ENCODE measurements at places on chromosomes 2 and 18. TPM values are rescaled to one million over a fixed set of nuclear protein-coding genes. Genes with fewer than 3 reads are reported as not detected.

FOXD4L1 gene
- total RNA-seq, result 0.27 TPM

PIAS2 gene
- total RNA-seq, result 15.9 TPM

UGT1A4 gene
- not detected for total RNA-seq

ELAC1 gene
- total RNA-seq, result 5.9 TPM

CTAGE1 gene
- total RNA-seq, result not detected

SEH1L gene
- 36.4 TPM for total RNA-seq

ADNP2 gene
- total RNA-seq, result 18.0 TPM

IL1A gene
- total RNA-seq, result under 0.01 TPM

SMAD2 gene
- total RNA-seq, result 13.5 TPM

LIMS1 gene
- 198 TPM for total RNA-seq

ERBB4 gene
- not detected for total RNA-seq

AAMP gene
- 121 TPM for total RNA-seq

DNA sequence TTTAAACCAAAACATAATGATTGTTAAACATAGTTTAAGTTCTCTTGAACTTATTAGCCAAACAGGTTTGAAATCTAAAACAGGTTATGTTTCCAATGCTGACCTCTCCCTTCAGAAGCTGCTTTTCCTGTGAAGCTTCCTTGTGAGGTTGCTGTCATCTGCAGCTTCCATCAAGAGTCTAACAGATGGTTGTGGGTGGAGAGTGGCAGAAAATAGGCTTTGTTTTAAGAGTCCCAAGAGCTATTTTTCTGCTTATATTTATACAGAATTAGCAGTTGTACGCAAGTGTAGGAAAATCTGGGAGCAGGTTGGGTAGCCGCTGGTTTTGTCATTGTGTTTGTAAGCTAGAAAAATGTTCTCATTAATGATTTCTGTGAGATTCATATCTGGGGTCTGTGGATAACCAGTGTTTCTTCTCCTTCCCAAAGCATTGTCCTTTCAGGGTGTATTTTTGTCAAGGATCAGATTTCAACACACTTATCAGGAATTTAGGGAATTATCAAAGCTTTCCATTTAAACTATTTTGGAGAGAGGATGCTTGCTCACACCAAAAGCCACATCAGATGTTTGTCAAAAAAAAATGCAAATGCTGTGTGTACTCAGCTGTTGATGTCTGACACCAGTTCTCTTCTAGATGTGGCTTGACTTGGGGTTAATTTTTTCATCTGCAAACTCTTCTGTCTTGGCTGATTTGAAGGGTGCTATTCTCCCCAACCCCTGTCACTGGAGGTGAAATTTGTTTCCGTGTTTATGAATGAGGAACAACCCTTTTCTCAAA is 78.1 kb upstream of the KIF5C start:
- no peak for DNase-seq

GRCh38 chr2:88234760-88235159 is 64.6 kb downstream of the THNSL2 start:
- DNase-seq, result no peak

- no peak for DNase-seq
These were observed 20.9 kb upstream of the LMAN1 start for GRCh38 chr18:59379772-59380522.

DNA sequence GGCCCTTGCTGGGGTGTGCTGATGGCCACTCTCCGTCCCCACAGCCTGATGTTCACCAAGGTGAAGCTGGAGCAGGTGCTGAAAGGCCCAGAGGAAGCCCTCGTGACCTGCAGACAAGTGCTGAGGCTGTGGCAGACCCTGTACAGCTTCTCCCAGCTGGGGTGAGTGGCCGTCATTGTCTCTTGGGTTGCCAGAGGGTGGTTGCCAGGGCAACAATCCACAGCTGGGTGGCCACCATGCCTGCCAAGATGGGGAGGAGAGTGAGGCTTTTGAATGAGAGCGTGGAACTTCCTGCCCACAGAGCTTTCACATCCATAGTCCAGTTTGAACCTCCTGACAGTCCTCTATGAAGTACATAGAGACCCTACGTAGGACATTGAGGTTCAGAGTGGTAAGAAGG is 108.8 kb downstream of the STPG4 start:
- DNase-seq, result no peak

GRCh38 chr2:149185942-149186490 is 144.4 kb upstream of the LYPD6 start:
- DNase-seq, result no peak

DNA sequence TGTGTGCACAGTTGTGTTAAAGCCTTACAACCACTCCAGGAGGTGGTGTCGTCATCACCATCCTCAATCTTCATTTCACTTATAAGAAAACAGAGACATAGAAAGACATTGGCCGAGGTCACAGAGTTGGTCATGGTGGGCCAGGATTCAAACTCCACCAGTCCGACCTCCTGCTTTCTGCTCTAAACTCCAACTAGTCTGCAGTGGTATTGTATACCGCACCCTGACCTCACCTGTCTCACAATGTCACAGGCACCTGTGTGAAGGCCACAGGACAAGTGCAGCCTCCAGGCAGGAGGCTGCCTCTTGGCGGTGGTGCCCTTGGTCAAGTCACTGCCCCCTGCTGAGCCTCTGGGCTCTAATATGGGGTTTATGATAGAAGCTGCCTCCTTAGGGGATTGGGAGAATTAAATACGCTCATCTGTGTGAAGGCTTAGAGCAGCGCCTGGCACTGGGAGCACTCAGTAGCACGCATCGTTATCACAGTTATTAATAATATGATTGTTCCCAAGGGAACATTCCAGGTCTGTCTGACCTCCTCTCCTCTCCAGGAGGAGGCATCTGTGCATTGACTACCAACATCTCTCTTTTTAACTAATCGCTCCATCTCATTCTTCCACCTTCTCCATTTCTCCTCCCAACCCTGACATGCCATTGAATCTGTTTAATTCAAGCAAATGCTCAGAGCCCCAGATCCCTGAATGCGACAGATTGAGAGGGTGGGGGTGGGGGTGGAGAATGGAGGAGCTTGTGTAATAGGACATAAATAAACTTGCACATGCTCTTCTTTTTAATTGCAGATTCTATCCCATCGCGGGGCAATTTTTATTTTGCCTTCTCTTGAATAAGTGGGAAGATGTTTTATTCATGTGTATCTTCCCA is 112.7 kb downstream of the MCFD2 start:
- DNase-seq, result no peak

- DNase-seq, result no peak
These were observed 118.5 kb upstream of the HDAC4 start for GRCh38 chr2:239519089-239519920.

- no peak for DNase-seq
These were observed 84.0 kb upstream of the TMEM200C start for GRCh38 chr18:5979176-5979888.

GRCh38 chr2:45289997-45290709 is 280.9 kb upstream of the SIX2 start:
- no peak for DNase-seq

GRCh38 chr2:165933211-165933910 is 20.2 kb downstream of the TTC21B start:
- DNase-seq, result no peak

DNA sequence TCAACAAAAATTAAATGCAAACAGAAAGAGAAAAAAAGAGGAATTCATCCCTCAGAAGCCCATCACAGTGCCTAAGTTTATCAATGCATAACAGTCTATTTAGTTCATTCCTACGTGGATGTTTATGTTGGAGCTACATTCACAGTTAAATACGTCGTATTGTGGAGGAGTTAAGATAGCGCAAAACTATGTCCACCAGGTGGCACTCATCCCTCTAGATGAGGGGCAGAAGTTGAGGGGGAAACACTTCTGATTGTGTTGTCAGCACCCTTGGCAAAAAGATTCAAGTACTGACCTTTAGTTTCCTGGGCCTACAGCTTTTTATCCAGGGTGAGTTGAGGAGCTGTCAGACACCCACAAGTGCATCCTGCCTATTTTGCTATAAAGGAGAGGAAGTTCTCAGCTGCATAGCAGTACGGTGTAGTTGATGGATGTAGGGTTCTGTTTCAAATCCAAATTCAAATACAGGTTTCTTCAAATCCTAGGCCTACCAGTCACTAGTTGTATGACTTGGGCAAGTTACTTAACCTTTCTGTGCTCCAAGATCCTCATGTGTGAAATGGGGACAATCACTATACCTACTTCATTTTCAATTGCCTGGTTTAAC is 26.8 kb upstream of the MYO1B start:
- DNase-seq, result peak; percentile 61

- no peak for DNase-seq
These were observed 11.1 kb downstream of the NDUFV2 start for GRCh38 chr18:9113468-9114149.

DNA sequence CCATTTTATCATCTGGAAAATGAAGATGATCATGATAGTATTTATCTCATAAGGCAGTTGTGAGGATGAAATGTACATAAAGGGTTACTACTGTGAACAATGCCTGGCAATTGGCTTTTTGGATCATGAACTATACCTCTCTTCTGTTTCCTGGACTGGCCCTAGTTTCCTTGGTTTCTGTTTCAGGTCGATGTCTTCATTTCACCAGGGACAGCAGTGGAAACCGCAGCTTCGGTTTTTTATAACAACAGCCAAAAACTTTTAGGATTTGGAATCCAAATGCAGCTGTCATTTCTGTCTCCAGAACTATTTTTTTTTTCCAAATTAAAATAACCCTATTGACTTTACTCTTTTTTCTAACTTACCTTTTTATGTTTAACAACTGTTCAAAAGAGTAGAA is 425.1 kb downstream of the RND3 start:
- DNase-seq, result no peak

DNA sequence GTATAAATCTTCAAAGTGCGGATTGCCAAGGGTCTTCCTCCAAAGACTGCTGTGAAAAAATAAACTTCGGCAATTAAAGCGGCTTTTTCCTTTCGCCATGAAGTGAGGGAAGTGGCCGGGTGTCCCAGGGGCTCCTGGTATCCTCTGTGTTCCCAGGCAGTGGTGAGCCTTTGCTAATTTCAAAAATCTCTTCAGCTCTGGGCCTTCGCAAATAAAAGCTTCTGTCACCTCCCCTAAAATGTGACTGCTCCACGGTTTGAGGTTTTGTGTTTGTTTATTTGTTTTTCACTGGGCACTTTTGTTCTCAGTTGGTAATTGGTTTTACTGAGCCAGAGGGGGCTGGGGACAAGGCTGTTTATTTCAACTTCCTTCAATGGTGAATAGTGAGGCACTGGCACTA is 270.1 kb upstream of the POU3F3 start:
- DNase-seq, result no peak

GRCh38 chr2:187577310-187577709 is 23.1 kb upstream of the TFPI start:
- no peak for DNase-seq

GRCh38 chr2:2942906-2943305 is 434.7 kb downstream of the EIPR1 start:
- no peak for DNase-seq

GRCh38 chr2:32489061-32489460 is 132.2 kb downstream of the BIRC6 start:
- no peak for DNase-seq

DNA sequence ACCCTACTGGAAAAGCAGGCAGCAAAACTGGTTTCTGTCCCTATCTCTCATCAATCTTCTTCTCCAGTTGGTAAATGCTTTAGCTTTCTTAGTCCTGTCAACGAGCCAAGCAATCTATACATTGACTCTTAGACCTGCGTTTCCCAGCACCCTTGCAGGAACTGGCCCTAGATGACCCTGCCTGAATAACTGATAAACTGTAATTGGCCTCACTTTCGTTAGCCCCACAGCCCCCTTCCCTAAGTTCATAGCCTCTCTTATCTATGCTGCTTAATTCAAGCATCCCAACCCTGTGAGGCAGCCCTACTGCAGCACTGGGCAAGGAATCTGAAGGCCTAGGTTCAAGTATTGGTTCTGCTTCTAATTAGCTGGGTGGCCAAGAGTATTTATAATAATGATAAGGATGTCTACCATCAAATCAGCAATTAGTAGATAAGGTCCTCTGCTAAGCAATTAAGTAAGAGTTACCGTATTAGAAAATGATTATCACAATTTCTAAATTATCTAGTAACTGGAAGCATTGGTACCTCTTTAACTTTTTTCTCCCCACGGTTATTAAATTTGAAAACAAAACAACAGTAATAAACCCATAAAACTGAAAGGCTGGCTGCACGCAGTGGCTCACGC is 86.4 kb upstream of the RMDN2 start:
- no peak for DNase-seq

DNA sequence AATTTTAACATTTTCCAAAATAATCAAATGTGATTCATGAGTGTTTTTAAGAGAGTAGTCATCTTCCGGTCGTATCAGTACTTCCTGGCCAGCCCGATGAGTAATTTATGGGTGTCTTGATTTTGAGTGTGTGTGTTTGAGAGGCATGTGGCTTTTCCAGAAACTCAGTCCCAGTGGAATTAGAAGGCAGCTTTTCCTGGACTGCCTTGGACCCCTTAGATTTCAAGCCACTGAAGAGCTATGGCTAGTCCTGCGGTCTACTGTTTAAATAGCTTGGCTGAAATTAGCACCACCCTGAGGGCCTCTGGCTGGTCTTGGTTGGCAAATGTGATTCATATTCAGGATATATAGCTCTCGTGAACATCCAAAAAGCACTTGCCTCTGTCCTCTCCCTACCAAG is 59.4 kb downstream of the HK2 start:
- DNase-seq, result no peak

GRCh38 chr2:18325118-18325517 is 235.3 kb downstream of the RDH14 start:
- no peak for DNase-seq

DNA sequence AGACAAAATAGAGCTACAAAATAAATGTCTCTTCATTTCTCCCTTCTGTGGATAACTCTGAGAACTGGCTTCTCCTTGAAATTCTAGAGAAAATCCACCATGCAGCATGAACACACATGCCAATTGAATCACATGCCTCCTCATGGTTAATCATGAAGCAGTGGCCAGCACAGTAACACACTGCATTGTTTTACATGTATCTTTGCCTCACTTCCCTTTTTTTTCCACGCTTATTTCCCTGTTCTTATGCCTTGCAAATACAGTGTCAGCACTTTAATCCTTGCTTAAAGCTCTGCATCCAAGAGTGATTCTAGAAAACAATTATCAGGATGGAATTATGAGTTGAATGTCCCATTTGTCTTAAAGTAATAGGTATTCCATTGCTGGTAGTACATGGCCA is 50.3 kb upstream of the ZBTB7C start:
- no peak for DNase-seq

DNA sequence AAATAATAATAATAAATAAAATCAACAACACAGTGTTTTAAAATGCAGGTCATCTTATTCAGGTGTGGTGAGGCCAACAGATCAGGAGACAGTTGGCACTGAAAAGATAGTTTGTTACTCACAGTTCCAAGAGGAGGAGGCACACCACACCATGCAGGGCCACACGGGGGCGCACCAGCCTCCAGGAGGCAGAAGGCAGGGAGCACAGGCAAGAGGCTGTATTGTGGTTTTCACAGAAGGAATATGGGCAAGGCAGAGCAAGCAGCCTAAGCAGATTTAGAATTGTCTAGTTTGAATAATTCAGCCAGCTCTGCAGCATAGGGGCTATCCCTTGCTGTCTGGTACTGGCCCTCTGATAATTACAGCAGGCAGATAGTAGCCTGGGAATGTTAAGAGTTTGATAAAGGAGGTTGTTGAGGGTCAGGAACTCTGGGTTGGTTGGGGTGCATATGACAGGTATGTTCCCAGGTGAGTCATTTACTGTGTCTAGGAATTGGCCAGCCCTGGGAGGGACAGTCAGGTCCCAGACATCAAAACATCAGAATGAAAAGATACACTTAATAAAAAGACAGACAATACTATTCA is 31.3 kb downstream of the KIAA2012 start:
- DNase-seq, result peak; percentile 19

Data from hematopoietic multipotent progenitor cell (in vitro differentiated cells).